ENCODE measurements at places on chromosomes 11 and 22.

GRCh38 chr11:61555051-61555969 lies 25.6 kb downstream of the SYT7 start:
- DNase-seq, result no peak

- no peak for DNase-seq
Observed at GRCh38 chr22:49320714-49321476, 506.8 kb downstream of the BRD1 start.

DNA sequence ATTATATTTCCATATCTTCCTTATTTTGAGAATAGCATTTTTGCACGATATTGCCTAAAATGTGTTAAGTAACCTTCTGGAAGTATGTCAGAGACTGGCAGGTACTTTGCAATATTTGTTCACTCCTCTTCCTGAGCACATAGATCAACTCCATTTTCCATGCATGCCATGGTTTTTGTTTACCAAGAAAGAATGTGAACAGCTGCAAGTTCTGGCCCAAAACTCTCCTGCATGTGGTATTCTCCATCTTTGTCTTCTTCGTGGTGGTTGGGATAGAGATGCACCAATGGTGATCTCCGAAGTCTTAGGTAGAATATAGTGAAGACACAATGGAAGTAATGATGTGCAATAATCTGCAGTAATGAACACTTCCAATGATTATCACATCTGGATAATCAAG lies 2241.0 kb upstream of the RAG2 start:
- DNase-seq, result no peak

DNA sequence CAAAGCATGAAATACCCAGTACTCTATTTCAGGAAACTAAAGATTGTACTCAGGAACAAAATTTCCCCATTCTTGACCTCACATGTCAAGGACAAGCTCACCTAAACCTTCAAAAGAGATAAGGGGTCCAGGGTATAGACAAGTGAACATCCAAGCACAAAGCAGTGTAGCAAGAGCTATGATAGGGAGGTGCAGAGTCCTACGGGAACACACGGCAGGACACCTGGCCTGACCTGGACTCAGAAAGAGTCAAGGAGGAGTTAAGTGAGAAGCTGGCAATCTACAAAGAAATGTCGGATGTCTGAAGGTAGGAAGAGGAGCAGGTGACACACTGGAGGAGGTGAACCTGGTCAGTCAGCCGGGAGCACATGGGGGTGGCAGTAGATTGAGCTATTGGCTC lies 67.1 kb upstream of the LDLRAD3 start:
- no peak for DNase-seq

- no peak for DNase-seq
Observed at GRCh38 chr11:100105982-100106358, 581.1 kb upstream of the ARHGAP42 start.

DNA sequence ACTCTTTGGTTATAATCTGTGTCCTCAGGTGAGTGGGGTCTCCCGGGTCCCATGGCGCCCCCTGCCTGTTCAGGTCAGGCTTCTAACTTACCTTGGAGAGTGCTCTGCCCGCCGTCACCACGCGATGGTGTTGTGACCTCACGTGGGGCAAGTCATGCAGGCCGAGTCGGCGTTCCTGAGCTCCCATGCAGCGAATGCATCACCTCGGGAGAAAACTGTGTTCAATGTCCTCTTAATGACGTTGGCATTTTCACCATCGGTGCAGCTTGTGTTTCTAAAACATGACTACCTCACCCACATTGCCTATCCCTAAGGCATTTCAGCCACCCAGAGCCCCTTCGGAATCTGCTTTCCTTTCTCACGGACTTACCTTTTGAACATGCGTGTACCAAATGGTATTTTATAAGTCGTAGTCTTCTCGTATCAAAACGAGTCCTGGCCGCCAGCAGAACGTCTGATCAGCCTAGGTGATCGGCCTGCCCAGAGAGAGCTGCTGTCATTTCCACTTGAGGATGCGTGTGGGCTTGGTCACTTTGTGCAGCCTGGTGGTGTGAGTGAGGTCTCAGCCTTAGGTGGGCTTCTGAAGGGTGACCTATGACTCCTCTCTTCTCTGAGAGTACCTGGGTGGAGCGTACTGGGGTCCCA lies 64.8 kb downstream of the TBC1D22A start:
- no peak for DNase-seq

- no peak for DNase-seq
Observed at GRCh38 chr11:73100578-73100977, 41.5 kb downstream of the FCHSD2 start.

DNA sequence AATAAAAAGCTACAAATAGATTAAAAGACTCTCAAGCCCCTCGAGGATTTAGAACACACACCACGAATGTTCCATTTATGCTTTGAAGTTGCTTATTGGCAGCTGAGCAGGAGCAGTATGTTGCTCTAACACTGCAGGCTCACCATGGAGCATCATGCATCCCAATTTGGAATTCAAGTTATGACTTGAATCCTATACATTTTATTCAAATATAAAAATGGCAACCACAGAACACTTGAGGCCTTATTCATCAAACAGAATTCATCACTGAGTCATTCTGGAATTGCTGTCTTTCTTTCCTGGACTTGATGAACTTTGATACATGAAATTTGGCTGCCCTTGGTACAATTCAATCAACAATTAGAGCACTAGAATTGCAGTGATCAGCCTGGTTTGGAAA lies 24.5 kb upstream of the BLID start:
- no peak for DNase-seq

GRCh38 chr22:49403102-49403501 lies 424.6 kb downstream of the BRD1 start:
- DNase-seq, result no peak

- DNase-seq, result no peak
Observed at GRCh38 chr11:70109006-70109405, 30.9 kb downstream of the ANO1 start.

GRCh38 chr11:68002938-68003845 lies 705 bp downstream of the UNC93B1 start:
- DNase-seq, result peak; percentile 50

- no peak for DNase-seq
Observed at GRCh38 chr11:5922749-5923426, 19.2 kb upstream of the OR56A3 start.

DNA sequence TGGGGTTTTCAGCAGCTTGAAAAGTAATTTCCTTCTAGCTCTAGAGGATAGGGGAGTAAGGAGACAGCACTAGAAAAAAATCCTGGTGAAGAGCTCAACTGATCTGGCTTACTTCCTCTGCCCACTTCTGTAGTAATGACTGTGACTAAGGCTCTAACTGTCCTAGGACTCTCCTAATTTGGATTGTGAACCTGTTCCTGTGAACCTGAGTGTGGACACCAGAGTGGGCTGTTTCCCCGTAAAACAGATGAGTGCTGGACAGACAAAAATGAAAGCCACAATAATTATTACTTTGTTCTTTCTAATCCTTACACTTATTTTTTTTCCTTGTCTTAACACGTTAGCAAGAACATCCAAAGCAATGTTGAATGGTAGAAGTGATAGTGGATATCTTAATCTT lies 154.1 kb downstream of the AASDHPPT start:
- no peak for DNase-seq

DNA sequence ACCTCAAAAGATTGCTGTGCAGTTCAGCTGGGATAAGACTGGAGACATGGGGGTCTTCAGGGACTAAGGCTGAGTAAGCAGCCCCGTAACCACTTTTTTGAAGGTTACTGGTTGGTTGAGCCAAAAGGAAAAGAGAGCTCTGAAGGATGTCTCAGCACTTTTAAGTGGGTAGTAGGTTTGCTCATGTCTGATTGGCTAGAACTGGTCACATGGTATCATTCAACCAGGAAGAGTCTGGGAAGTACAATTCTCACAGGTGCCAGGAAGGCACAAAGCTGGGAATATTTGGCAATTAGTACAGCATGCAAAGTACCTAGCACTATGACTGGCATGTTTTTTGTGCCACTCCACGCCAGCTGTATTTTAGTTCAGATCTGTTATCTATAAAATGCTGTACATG lies 58.1 kb downstream of the SNX19 start:
- DNase-seq, result no peak

DNA sequence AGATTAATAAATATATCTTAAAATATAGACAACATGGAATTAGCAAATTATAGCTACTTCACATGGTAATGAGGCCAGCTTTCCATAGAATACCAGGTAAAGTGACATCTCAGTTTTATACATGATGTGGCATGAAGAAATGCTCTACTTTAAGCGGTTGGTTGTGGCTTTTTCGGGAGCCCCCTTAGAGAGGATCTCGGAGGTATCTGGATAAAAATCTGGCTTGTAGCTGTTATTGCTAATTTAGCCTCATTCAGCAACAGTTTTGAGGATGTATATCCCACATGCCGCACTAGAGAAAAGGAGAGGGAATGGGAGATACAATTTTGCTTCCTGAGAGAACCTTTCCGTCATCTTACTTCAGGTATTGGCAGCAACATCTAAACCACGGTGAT lies 24.0 kb upstream of the TOP3B start:
- DNase-seq, result no peak

DNA sequence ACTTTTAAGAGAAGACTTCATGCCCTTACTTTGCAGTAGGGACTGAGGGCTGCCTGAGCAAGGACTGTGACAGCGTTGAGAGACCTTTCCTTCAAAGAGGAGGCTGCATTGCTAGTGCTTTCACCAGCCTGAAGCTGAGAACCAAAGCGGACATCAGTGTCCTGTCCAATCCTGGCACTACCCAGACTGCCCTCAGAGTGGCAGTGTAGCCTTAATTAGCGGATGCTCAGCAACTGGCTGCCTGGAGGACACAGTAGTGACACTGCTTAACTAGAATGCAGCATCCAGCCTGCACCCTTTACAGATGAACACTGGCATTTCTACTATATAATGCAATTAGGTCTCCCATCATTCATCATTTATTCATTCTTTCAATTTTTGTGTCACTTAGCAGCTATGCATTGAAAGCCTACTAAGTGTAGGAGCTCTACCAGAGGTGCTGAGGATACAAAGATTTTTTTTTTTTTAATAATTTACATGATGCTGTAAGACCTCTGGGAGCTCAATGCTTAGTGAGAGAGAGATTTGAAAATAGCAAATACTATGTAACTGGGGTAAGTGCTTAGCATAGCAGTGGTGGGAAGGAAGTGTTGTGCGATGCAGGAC lies 36.9 kb upstream of the SLC36A4 start:
- DNase-seq, result peak; percentile 61

DNA sequence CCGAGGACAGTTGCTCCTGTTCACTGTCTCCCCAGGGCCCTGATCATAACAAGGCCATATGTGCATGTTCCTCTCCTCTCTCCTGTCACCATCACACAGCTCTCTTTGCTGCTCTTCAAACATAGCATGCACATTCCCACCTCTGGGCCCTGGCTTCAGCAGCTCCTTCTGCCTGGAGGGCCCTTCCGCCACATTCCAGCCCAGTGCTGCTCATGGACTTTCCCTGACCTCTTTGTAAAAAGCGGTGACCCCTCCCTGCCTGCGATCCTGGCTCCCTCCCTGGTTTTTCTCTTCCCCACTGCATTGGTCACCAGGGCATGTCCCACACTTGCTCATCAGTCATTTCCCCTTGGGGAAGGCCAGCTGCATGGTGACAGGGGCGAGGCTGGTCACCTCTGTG lies 98.2 kb downstream of the MYO18B start:
- DNase-seq, result no peak

DNA sequence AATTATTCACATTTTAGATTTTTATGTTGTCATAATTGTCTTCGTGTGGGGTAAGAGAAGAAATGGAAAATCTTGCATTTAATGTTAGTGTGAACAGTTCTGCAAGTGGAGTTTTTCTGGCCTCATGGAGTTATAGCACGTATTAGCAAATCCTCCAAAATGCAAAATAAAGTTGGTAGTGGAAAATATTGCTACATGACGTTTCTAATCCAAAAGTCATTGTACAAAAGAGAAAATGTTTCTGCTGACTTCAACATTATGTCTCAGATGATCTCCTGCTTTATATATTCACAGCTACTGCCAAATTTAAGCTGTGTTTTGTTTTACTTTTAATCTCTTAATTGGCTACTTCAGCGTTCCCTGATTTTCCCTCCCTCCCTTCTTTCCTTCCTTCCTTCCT lies 1804.0 kb upstream of the RAG2 start:
- DNase-seq, result no peak

DNA sequence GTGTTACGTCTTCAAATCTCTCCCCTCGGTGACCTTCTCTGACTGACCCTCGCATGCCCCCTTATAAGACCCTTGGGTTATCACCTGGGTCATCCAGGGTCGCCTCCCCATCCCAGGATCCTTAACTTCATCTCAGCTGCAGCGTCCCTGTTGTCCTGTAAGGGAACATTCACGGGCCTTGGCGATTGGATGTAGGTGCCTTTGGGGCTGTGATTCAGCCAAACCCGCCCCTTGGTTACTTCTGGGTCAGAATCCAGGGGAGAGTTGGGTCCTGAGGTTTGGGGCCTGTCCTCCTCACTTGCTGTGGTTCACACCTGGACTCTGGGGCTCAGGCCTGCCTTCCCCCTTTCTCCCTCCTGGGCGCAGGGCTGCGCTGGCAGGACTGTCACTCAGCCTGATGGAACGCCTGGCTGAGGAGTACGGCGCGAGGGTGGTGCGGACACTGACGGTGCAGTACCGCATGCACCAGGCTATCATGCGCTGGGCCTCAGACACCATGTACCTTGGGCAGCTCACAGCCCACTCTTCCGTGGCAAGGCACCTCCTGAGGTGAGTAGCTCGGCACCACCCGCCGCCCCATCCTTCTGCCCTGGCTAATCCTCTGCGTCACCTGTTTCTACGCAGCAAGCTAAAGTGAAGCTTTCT lies 29.4 kb downstream of the IGHMBP2 start:
- no peak for DNase-seq

DNA sequence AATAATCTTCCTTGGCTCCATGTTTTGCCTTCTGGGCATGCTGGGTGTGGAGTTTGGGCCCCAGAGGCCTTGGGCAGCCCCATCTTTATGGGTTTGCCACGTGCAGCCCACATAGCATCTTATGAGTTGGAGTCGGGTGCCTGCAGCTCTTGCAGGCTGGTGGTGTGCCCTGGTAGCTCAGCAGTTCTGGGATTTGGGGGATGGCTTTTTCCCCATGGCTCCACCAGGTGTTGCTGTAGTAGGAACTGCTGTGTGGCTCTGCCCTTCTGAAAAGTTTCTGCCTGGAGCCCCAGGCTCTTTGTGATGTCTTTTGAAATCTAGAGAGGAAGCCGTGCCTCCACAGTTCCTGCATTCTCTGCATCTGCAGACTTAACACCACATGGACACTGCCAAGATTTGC lies 16.8 kb downstream of the EED start:
- no peak for DNase-seq

- no peak for DNase-seq
Observed at GRCh38 chr22:23245045-23245798, 64.9 kb downstream of the BCR start.

GRCh38 chr11:131300439-131300717 lies 70.0 kb upstream of the NTM start:
- DNase-seq, result no peak

Measured in heart left ventricle (tissue), 16 donors.